ENCODE measurements at places on chromosomes 5 and 9.
A peak's percentile ranks its signal among the peaks of the same experiment; 100 is the strongest.

DNA sequence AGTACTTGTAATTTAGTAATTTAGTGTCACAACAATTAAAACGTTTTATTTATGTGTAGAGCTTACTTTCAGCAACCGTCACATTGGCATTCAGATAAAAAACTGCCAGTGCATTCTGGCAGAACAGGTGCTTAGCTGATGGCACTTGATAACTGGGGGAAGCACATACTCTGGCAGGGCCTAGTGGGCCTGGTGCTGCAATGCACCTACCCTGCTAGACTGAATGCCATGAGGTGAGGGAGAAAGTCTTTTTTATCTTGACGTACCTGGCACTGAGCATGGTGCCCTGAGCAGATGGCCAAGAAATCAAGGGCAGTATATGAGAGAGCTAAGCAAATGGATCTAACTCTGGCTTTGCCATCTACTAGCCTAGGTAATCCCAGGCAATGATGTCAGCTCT, 280.6 kb upstream of the EFNA5 start:
- DNase-seq = no peak

DNA sequence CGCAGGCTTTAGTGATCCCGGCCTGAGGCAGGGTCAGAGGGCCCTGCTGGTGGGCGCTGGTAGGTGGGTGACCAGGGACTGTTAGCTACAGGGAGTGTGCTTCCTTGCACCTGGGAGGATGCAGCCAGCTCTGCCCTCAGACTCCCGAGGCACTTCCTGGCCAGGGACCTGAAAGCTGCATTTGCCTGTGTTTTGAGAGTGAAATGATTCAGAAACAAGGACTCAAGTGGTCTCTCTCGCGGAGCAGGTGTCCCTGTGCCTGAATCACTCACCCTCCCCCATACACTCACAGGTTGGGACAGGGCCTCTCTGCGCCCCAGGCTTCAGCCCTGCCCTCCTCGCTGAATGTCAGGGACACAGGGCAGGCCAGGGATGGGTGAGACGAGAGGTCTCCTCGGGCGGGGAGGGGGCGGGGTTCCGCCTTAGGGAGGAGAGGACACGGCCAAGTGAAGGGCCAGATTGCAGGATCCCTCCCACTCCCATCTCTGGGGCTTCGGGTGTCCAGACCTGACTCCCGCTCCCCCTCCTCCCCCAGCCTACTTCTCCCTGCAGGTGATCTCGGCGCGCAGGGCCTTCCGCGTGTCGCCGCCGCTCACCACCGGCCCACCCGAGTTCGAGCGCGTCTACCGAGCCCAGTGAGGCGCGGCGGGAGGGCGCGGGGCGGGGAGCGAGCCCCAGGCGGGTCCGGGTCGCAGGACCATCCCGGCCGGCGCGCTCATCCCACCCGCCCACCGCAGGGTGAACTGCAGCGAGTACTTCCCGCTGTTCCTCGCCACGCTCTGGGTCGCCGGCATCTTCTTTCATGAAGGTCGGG, 1.5 kb downstream of the LTC4S start:
- DNase-seq = no peak

DNA sequence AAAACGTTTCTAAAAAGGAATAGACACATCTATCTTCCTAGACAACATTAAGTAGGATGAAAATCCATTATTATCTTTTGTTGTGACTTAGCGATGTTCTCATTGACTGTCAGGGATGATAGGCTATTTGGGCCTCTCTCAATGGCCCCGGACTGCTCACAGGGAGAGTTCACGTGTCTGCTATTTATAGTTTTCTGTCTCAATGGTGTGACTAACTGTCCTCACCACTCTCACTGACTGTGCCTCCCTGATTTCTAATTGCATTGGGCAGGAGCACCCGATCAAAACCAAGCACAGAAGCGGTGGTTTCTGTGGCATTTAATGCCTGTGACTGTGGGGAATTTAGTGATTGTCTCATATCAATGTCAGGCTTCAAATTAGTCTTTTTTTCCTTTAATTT, 286.7 kb upstream of the KLF9 start:
- DNase-seq = no peak

DNA sequence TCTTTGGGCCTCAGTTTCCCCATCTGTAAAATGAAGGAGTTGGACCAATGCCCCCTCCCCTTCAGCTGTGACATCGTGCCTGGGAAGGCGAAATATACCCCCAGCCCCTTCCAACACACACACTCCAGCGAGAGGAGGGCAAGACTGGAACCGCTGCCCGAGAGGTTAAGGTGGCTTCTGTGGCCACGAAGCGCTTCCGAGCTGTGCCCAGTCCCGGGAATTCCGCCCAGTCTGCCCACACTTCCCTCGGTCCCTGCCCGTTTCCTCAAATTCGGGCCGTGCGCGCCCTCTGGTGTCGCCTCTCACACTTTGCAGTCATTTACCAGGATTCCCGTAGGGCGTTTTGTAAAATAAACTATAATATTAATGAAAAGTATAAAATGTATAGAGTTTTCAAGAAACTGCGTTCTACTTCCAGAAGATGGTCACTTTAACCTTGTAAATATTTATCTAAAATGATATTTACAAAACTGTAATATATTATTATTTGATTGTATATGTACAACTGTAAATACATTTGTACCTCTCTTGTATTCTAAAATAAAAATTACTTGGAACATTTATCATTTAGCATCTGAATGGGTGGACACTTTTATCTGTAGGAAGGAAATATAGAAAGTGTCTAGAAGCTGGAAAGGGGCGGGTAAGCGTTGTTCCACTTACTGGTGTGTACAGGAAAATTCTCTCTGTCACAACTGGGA, 11.0 kb upstream of the EXOSC2 start:
- peak; percentile 39 for DNase-seq

- DNase-seq = no peak
These were observed 127.4 kb downstream of the COL23A1 start for GRCh38 chr5:178462816-178463215.

- DNase-seq = no peak
These were observed 91.5 kb downstream of the APBA1 start for GRCh38 chr9:69580582-69581214.

GRCh38 chr5:129962506-129962905, 58.2 kb downstream of the CHSY3 start:
- no peak for DNase-seq

- no peak for DNase-seq
These were observed 99.3 kb downstream of the ANXA2R start for GRCh38 chr5:42940853-42941252.

- DNase-seq = no peak
These were observed 19.7 kb upstream of the MOB3B start for GRCh38 chr9:27549196-27549755.

GRCh38 chr5:169609716-169610115, 26.1 kb downstream of the SPDL1 start:
- no peak for DNase-seq

DNA sequence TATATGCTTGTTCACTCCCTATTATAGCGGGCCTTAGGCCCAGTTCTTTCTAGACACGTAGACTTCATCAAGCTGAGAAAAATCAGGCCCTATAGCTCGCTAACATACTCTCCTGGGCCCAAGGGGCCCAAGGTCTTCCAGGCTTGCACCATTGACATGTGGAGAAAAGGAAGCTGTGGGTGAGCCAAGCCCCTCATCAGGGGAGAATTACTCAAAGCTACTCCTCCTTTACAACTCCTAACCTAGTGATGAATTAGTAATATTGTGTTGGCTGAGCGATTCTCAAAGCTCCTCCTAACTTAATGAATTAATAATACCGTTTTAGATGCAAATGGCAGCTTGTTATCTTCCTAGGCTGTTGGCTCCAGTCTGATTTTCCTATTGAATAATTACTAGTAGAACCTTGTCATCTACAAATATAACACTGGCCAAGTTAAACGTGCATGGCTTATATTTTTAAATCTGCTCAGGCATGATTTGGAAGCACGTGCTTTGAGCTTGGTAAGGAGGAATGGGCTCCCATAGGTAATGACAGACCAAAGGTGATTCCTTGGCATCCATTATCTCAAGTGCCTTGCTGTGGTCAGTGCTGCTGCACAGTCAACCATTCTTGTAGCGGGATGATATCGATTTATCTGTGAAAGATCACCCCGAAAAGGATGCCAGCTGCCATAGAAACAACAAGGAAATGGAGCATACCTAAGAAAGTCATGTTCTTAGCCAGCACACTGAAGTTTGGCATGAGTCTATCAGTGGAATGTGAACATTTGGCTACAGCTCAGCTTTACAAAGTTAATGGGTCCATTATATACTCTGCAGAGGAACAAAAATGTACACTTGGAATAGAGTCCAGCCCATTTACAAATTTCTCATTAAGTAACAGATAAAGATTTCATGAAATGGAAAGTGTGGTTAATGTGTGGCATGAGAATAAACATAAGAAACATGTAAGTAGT, 23.8 kb downstream of the LVRN start:
- no peak for DNase-seq

DNA sequence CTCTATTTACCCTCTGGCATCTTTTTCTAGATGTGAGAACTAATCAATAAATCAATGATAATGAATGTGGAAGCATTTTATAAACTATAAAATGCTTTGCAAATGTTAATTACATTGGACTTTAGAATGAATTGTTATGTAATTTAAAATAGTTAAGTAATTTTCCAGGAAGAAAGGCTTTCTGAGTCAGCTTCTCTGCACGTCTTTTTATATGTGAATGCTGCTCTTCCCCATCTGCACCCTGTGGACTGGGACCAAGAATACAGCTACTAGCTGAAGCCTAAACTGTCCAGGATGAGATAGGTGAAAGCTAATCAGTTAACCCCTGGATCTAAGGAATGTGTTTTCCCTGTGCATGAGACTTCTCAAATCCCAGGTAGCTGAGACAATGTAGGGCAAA, 292.9 kb downstream of the NR3C1 start:
- DNase-seq = no peak

- DNase-seq = no peak
These were observed 12.7 kb upstream of the CCL27 start for GRCh38 chr9:34675048-34675714.

DNA sequence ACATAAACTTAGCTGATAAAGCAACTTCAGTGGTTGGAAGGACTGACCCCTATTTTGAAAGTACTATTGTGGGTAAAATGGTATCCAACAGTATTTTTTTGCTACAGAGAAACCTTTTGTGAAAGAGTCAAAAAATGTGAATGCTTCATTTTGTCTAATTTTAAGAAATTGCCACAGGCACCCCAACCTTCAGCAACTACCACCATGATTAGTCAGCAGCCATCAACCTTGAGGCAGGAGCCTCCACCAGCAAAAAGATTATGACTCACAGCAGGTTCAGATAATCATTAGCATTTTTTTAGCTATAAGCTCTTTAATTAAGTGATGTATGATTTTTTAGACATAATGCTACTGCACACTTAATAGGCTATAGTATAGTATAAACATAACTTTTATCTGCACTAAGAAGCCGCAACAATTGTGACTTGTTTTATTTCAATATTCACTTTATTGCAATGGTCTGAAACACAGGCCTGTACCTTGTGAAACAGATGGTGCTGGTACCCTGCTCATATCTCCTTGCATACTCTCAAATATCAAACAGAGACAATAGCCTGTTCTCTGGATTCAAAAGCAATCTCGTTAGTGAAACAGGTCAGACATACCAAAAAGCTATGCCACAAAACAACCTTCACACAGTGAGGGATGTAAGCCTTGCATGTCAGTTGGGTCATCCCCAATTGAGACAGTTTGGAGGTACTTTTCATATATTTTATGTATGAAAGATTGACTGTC, 261.2 kb upstream of the FAM174A start:
- no peak for DNase-seq

GRCh38 chr5:53151713-53152458, 42.3 kb upstream of the MOCS2 start:
- no peak for DNase-seq

DNA sequence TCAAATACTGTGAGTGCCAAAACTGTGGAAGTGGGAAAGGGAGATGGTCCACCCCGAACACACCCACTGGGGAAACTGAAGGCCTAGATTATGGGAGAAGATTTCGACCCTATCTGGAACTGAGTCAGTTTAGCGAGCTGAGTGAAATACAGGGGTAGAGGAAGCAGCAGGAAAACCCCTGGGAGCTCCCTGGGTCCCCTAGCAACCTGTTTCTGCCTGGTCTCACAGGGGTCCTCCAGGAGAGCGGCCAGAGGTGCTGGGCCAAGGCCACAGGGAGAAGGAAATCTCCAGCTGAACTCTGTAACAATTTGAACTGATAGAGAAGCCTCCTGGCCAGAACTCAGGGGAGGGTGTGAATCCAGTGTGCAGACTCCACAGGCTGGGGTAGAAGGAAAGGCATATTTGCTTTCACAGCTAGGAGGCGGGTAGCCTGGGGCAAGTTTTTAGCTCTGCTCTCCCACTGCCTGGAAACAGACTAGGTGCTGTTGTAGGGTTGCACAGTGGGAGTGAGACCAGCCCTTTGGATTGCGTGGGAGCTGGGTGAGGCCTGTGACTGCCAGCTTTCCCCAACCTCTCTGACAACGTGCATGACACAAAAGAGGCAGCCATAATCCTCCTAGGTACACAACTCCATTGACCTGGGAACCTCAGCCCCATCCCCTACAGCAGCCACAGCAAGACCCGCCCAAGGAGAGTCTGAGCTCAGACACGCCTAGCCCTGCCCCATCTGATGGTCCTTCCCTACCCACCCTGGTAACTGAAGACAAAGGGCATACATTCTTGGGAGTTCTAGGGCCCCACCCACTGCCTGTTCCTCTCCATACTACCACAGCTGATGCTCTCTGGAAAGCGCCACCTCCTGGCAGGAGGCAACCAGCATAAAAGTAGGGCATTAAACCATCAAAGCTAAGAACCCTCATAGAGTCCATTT, 78.8 kb upstream of the GPBP1 start:
- no peak for DNase-seq

- DNase-seq = no peak
These were observed 5.0 kb downstream of the SMAD5 start for GRCh38 chr5:136137497-136138220.

All from stimulated activated CD4-positive, alpha-beta T cell treated with anti-CD3 and anti-CD28 coated beads, Interleukin-1b, Interleukin-23, amount 100 ng/mL, for 1 hour (primary cell).